ENCODE measurements at places on chromosomes 4 and X.

GRCh38 chr4:171590716-171591115 lies 222.5 kb upstream of the GALNTL6 start:
- DNase-seq: no peak

GRCh38 chrX:16946971-16947562 lies 609 bp downstream of the REPS2 start:
- no peak for DNase-seq

DNA sequence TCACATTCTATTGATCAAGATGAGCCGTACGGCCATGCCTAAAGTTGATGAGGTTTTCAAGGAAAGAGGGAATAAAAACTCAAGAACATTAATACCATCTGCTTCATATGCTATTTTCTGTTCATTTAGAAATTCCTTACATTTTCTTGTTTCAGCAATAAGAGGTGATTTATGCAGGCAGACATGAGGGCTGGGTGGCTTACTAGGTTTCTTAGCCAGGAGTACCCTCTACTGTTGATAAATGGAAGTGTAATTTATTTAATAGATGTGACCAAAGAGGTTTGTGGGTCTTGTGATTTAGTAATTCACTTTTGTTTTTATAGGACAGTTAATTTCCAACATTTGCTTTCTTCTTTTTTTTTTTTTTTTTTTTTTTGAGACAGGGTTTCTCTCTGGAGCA lies 6.4 kb upstream of the SMIM9 start:
- DNase-seq: no peak

DNA sequence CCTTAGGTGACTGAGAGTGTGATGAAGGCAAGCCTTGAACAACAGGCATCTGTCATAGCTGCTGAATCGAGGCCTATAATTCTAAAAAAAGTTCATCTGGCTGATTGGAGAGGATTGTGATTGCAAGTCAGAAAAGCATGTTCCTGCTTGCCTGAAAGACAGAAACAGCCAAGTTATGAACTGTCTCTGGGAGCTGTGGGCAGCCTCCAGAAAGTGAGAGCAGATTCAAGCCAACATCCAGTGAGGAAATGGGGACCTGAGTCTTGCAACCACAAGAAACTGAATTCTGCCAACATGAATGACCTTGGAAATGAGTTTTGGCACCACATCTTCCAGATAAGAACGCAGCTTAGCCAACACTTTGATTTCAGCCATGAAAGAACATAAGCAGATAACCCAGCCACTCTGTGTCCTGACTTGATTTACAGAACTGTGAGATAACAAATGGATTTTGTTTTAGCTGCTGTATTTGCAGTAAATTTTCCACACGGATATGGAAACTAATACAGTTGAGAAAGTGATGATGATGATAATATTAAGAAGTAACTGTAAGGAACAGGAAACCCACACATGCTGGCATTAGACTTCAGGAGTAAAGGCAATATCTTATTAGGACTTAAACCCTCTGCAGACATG lies 240.3 kb upstream of the NDST3 start:
- DNase-seq: no peak

DNA sequence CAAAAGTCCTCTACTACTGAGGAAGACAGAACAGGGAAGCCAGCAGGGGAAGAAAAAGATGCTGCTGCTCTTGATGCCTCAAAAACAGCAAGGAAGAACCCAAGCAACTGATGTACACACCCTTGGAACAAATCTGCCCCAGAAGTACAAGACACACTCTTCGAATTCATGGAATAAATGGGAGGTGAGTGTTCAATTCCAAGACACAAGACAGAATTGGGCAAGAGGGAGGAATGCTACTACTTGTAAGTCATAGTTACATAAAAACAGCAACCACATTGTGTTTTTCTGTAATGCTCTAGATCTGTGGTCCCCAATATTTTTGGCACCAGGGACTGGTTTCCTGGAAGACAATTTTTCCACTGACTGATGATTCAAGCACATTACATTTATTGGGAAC lies 58.0 kb upstream of the H2AZ1 start:
- no peak for DNase-seq

GRCh38 chr4:47718696-47719095 lies 119.2 kb downstream of the CORIN start:
- DNase-seq: no peak

DNA sequence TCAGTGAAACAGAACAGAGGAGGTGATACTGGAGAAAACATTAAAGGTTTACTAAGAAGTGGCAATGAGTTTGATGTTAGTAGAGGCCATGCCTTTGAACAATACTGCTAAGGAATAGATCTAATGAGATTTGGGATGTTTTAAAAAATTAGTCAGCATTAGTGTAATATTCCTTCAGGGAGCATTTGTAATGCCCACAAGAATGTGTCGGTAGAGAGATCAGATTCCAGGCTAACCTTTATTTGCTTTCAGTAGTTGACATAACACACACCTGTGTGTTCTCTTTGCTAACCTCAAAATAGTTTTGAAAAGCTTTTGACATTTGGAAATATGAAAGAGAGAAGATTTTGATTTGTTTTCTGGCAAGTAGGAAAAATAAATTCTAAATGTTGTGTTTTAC lies 328.8 kb downstream of the BMPR1B start:
- no peak for DNase-seq

DNA sequence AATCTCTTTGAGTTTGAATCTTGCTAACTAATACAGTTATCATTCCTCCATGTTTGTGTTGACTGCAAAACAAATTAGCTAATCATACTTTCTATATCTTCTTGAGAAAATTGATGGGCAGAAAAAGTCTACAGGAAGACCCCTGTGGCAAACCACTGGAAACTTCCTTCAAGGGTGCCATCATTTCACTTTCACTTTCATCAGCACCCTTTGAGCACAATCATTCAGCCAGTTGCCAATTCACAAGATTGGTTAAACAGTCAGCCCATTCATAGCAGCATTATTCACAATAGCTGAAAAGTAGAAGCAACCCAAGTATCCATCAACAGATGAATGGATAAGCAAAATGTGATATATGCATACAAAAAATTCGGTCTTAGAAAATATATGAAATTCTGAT lies 101.5 kb downstream of the CCDC160 start:
- no peak for DNase-seq

GRCh38 chr4:34148322-34148908 lies 2095.9 kb downstream of the ARAP2 start:
- no peak for DNase-seq

DNA sequence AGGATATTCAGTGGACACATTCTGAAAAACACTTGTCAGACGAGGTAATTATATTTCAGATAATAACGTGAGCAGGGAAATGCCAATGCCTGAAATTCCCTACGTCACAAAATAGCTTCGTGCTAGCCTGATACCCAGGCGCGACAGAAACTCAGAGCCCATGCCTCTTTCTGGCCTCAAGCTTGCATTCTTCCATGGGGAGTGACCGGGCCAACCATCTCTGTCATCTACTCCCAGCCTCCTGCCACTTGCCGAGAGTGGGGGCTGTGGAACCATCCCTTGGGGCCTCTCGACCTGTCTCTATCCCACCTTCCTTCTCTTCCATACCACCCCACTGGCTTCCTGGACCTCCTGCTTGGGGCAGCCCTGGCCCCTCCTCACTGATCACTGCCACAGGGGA lies 34.5 kb upstream of the CDKN2AIP start:
- no peak for DNase-seq

Data from GOT3 (cell line).